Activated T-cell treated with anti-CD3 and anti-CD28 coated beads, Interleukin-2, amount 50 U/mL, for 24 hours (primary cell): ENCODE measurements at places on chromosomes 4 and X.
A peak's percentile ranks its signal among the peaks of the same experiment; 100 is the strongest.

GRCh38 chrX:132333351-132333750, 114.1 kb upstream of the RAP2C start:
- no peak for DNase-seq

- no peak for DNase-seq
These were observed 1958.6 kb downstream of the C4orf33 start for GRCh38 chr4:131054489-131055019.

DNA sequence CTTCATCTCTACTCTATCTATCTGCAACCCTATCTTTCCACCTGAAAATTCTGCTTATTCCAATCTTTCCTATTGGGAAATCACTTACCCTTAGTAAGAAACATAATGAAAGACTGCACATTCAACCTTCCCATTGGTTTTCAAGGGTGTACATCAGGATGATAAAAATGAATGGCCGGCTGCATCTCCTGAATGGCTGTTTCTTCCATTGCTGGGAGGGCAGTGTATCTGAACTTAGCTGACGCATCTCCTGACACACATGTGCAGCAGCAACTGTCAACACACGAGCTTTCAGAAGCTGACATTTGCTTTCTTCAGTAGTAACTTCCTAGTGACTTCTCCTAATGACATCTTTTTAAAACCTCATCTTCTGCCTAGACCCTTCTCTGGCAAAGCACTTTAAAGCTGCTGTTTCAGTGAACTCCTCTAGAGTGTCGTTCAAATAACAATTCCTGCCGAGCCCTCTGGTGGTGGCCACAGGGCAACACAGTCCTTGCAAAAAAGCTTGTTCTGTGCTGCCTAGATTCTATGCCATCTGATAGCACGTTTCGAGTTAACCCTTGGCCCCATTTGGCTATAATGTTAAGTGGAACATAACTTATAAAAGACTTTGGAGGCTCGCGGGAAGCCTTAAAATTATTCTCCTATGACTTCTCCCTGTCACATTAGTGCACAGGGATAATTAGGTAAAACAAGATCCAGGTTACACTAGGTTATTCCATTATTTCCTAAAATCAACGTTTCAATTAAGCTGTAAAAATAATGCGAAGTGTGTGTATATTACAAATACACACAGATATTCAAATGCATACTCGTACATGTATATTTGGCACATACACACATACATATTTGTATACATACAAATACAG, 2340.7 kb downstream of the PCDH7 start:
- DNase-seq = no peak

GRCh38 chrX:148535639-148536038, 35.2 kb downstream of the AFF2 start:
- no peak for DNase-seq

GRCh38 chrX:18410038-18410437, 15.4 kb upstream of the CDKL5 start:
- DNase-seq = no peak

DNA sequence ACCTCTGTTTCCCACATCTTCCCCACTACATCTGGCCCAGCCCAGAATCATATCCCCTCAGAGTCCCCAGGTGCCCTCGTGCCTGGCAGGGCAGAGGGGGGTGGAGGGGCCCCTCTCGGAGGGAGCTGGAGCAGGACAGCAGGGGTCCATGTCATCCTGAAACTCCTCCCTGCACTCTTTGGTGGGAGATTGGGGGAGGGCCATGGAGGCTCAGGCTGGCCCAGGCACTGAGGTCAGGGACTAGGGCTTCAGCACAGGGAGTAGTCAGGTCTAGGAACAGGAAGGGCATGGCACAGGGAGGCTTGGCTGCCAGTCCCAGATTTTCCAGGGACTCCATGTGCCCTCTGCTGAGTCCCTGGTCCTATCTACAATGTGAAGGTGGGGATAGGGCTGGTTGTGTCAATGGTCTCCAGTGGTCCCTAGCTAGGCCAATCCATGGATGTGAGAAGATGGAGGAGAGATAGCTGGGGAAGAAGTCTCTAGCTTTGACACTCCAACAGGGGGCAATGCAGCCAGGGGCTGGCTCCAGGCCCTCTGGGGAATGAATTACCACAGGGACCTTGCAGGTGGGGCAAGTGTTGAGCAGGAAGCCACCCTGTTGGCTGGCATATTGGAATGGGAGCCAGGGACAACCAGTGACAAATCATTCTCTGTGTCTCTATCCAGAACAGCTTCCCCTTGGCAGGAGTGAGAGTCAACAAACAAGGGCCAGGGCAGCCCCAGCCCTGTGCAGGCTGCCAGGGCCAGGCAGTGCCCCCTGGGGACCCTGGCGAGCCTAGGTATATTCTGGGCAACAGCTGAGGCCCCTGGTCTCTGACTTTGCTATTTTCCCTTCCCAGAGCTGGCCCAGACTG, 154.4 kb downstream of the EFNB1 start:
- DNase-seq = no peak

GRCh38 chr4:67918428-67918827, 34.6 kb upstream of the TMPRSS11D start:
- DNase-seq = no peak

- no peak for DNase-seq
These were observed 72.6 kb upstream of the PTPN13 start for GRCh38 chr4:86521373-86521969.

DNA sequence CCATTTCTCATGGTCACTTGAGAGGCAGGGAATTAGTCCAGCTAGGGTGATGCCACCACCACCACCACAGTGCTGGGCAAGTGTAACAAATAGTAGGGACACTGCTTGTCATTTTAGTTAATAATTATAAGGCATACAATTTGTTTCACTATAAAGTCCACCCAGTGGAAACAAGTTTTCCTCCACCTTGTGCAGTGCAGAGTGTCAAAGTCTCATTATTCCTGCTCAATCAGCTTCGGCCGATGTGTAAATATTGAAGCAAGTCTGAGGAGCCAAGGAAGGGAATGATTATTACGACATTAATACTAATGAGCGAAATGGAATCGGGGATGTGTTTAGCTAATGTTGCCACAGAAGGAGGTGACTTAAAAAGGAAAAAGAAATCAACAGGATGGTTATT, 340.4 kb downstream of the NKX6-1 start:
- DNase-seq = no peak

GRCh38 chrX:10794203-10794630, 173.8 kb upstream of the MID1 start:
- DNase-seq = no peak

GRCh38 chr4:879729-880077, 52.4 kb downstream of the GAK start:
- peak; percentile 75 for DNase-seq

DNA sequence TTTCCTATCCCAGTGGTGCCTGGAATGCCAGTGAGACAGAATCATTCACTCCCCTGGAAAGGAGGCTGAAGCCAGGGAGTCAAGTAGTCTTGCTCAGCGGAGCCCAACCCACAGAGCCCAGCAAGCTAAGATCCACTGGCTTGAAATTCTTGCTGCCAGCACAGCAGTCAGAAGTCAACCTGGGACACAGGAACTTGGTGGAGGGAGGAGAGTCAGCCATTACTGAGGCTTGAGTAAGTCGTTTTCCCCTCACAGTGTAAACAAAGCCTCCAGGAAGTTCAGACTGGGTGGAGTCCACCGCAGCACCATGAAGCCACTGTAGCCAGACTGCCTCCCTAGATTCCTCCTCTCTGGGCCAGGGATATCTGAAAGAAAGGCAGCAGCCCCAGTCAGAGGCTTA, 283.2 kb upstream of the CPEB2 start:
- no peak for DNase-seq

- DNase-seq = no peak
These were observed 35.4 kb downstream of the FUNDC1 start for GRCh38 chrX:44507292-44507691.
